ENCODE measurements at places on chromosomes 11 and 22.

DNA sequence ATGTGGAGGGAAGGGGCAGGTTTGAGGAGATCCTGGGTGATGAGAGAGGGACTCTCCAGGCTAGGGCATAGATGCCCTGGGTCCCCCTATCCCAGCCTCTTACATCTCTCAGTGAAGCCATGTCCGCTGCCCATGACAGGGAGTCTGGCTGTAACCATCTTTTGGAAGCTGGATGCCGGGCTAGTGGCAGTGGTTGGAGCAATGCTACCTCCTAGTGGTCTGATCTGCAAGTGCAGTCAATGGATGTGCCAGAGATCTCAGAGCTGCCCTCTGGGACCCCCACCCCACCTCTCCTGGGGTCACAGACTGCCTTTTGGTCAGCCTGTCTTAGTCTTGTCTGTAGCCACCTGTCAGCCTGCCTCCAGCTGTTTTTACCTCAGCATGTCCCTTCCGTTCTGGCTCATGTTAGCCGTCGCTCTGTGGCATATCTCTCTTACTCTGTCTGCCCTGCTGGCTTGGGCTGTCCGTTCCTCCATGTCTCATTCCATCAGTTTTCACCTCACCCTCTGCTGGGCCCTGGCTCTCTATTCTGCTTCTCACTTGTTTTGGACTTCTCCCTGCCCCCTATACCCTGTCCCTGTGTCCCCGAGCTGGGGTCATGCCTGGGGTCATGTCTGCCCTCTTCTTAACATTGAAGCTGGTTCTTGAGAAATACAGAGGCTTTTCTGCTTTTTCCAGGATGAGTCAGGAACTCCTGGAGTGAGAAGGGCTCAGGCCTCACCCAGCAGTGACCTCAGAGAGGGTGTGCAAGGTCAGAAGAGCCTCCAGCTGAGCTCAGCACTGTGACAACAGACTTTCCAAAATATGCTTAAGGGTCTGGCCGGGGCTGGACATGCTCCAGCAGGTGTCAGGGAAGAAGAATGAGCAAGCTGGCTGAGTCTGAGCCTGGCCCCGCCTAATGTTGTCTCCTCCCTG, 52.0 kb upstream of the THY1 start:
- peak; percentile 74 for DNase-seq

DNA sequence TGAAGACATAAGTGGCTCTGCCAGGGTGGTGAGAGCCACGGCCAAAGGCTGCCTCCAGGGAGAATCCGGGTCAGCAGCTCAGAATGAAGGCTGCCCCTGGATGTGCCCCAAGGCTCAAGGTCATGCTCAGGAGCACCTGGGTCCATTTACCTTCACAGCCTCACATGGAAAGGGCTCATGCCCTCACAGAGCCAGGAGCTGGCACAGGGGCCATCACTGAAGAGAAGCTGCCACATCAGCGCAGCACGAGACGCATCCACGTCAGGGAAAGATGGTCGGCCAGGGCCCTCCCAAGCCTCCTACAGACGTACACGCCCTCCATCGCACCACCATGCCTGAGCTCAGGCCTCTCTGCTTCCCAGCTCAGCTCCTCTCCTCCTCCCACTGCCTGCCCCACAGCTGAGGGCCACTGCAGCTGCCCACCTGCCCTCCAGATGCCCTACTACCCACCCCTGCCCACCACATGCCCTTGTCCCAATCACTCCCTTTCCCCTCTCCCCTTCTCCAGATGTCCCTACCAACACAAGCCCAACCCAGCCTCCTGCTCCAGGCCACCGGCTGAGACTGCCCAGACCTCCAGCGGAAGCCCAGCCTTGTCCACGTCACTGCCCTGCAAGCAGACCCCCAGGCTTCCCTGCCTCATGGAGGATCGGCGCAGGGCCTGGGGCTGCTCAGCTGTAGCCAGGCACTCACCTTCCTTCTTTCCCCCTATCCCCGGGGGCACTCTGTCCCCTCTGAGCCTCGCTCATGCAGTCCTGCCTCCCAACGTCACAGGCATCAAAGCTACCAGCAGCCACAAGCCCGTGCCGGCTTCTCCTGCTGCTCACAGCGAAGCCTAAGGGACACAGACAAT, 144.1 kb downstream of the SHANK2 start:
- no peak for DNase-seq

DNA sequence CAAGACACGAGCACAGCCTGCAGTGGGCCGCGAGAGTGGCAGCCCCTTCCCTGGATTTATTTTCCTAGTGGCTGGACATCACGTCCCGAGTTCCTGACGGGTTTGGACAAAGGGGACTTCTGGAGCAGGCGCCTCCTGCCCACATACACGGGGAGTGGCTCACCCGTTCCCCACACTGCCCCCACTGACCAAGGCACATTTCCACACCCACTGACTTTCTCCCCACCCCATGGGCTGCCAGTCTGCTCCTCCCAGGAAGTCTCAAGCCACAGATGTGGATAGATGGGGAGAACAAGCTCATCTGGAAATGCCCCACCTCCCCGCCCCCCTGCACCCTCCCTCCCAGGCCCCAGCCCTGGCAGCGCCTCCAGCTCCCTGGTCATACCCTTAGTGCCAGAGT, 34.0 kb upstream of the FADD start:
- no peak for DNase-seq

- no peak for DNase-seq
Measured at GRCh38 chr11:74992852-74993251, 4.1 kb downstream of the NEU3 start.

- no peak for DNase-seq
Measured at GRCh38 chr11:103633819-103634590, 402.4 kb upstream of the DDI1 start.

GRCh38 chr22:47388331-47388730, 625.9 kb downstream of the TBC1D22A start:
- DNase-seq, result no peak

GRCh38 chr22:26362471-26362870, 66.6 kb upstream of the ASPHD2 start:
- no peak for DNase-seq

DNA sequence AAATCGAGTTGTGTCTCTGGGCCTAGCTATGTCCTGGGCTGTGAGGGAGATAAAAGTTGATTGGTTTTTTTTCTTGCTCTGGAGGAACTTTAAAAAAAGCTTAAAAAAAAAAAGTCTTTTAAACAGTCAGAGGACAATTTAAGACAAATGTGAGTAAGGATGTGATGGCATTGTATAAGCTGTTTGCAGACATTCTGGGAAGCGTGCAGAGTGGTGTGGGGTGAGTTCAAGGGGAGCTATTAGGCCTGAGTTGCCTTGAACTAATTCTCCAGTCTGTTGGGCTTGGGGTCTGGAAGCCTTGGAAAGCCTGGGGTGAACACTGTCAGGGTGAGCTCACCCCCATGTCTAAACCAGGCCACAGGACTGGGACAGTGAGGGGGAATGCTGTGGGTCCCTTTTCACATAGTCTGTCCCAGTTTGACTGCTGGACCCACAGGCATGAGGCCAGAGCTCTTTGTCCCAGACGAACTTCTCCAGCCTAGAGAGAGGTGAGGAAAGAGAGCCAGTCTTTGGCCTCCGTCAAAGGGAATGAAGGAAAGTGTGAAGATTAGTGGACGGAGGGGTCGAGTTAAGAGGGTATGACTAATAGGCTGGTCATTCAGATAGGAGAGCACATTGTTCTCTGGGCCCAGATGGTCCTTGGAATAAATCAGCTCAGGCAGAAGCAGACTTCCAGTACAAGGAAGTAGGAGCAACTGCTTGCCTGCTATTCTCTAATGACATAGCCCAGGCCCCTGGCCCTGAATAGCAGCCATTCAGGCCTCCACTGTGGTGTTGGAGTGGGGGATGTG, 76.4 kb upstream of the NNMT start:
- no peak for DNase-seq

- no peak for DNase-seq
Measured at GRCh38 chr11:28815110-28815509, 706.9 kb downstream of the METTL15 start.

DNA sequence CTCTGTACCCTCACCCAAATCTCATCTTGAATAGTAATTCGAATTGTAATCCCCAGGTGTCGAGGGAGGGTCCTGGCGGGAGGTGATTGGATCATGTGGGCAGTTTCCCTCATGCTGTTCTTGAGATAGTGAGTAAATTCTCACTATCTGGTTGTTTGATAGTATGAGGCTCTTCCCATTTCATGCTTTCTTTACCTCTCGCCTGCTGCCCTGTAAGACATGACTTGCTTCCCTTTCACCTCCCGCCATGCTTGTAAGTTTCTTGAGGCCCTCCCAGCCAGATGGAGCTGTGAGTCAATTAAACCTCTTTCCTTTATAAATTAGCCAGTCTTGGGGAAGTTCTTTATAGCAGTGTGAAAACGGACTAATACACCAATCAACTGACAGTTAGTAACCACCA, 60.1 kb downstream of the FAM76B start:
- DNase-seq, result no peak

- no peak for DNase-seq
Measured at GRCh38 chr22:29723766-29724165, 4.0 kb downstream of the CABP7 start.

DNA sequence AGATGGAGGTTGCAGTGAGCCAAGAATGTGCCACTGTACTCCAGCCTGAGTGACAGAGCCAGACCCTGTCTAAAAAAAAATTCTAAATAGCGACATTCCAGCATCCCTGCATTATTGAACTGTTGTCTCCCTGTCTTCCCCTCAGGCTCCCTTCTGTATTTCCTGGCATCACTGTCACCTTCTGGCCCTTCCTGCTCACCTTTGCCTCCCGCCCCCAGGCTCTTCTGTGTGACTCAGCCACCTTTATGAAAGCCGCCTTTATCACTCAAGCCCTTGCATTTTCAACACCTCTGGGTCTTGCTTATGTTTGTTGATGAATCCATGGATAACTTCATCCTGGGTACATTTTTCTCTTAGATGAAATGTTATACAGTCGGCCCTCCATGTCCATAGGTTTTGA, 21.1 kb downstream of the UBASH3B start:
- no peak for DNase-seq

GRCh38 chr11:117218133-117218915, 13.5 kb downstream of the PCSK7 start:
- no peak for DNase-seq

GRCh38 chr11:134503596-134503995, 91.6 kb upstream of the B3GAT1 start:
- DNase-seq, result no peak
